Stimulated activated CD4-positive, alpha-beta T cell treated with anti-CD3 and anti-CD28 coated beads, Interleukin-1b, Interleukin-23, amount 100 ng/mL, for 1 hour (primary cell): ENCODE measurements at places on chromosomes 13 and 19.

- no peak for DNase-seq
Observed at GRCh38 chr19:13398780-13399726, 107.2 kb downstream of the CACNA1A start.

- DNase-seq = no peak
Observed at GRCh38 chr13:102972191-102972590, 94.0 kb downstream of the SLC10A2 start.

DNA sequence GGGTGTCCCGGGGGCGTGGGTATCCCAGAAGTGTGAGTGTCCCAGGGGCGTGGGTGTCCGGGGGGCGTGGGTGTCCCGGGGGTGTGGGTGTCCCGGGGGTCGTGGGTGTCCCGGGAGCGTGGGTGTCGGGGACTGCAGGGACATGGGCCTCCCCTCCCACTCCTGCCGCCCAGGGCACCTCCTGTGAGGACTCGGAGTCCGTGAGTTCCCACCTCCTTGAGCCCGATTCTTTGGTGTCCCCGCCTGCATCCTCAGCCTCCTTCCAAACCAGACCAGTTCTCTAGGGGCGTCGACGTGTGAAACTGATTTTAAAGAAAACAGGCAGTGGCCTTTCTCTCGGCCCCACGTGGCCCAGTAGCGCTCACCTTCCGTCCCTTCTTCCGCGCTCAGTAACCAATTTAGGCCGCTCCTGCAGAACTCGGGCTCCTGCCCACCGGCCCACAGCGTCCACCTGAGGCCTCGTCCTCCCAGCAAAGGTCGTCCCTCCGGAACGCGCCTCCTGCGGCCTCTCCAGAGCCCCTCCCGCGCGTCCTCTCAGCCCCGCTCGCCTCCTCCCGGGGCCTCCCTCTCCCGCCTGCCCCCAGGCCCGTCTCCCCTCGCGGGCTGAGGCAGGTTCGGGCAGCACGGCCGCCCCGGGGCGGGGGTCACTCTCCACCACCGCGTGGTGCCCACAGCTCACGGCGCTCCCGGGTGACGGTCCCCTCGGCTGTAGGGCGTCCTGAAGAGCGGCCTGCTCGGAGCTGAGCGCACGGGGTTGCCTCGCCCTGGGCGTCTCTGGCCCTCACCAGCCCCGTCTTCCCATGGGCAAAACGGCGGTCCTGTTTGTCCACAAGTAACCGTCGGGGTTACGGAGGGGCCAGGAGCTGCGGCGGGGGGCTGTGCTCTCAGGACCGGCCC is 3.8 kb downstream of the F7 start:
- no peak for DNase-seq

- DNase-seq = no peak
Observed at GRCh38 chr13:30388406-30389283, 33.6 kb upstream of the UBE2L5 start.

GRCh38 chr13:64674126-64674525 is 2556.0 kb downstream of the PCDH9 start:
- no peak for DNase-seq

- DNase-seq = no peak
Observed at GRCh38 chr13:27712421-27712820, 79.9 kb upstream of the GSX1 start.

- DNase-seq = no peak
Observed at GRCh38 chr13:43830497-43830881, 43.7 kb upstream of the ENOX1 start.

DNA sequence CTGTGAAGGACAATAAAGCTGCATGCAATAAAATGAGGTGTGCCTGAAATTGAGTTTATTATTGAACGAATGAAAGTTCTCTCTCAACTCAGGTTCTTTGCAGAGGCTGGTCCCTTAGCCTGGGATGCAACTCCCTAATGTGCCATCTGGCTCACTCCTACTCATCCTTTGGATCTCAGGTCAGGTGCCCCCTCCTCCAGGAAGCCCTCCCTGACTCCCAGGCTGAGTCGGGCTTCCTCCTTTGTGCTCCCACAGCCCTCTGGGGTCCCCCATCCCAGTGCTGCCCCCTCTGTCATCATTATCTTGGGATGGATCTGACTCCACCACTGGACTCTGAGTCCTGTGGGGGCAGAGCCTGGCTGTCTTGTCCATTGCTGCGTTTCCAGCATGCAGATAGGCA is 2.7 kb upstream of the IRGC start:
- no peak for DNase-seq
